ENCODE measurements at places on chromosomes 16 and 17. TPM values are rescaled to one million over a fixed set of nuclear protein-coding genes. Genes with fewer than 3 reads are reported as not detected.

DNA sequence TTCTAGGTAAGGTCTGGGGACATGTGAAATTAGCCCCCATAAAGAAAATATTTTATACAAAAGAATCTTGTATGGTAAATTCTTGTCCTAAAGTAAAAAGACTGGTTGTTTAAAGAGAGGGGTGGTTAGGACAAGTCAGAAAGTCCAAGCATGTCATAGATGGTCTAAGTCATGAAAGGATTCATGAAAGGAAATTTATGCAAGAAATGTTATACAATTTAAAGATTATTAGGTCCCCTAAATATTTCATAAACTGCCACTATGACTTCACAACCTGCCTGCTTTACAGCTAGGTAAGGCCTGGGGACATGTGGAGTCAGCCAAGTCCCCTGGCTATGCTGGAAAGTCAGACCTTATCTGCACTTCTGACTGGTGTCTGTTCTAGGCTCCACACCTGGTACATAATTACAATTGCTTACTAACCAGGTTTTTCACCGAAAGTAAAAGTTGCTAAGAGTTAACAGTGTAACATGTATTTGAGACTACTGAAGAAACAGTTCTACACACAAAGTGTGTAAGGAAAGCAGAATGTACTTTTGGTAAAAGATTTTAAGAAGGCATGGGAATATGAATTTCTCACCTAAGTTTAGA, 17.0 kb downstream of the N4BP1 start:
- no peaks in the 10 kb centered on the region for H3K27me3 ChIP-seq
- DNase-seq, result no peak
- no peak overlapping the region for H3K4me3 ChIP-seq
- H3K36me3 ChIP-seq, result peaks cover 3% of the 10 kb centered on the region

DNA sequence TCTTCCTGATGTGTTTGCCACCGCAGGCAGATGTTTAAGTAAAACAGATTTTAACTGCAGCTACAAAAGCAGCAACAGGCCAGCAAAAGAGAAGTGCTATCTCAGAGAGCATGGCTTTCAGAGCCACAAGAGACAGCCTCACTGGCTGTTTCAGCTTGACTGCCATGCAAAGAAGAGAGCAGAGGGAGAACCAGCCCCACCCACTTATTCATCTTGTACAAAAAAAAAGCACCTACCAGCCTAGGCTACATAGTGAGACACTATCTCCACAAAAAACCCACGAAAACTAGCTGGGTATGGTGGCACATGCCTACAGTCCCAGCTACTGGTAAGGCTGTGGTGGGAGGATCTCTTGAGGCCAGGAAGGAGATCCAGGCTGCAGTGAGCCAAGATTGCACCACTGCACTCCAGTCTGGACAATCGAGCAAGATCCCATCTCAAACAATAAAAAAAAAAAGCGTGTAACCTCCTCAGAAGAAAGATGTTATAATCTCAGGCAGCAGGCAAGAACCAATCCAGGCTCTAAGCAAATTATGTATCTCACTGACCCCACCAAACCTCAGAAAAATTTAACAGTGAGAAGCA, 30.0 kb downstream of the STH start:
- no peaks in the 10 kb centered on the region for H3K27me3 ChIP-seq
- H3K27ac ChIP-seq, result no peak overlapping the region
- DNase-seq, result no peak
- no peak overlapping the region for H3K4me3 ChIP-seq
- peaks cover 21% of the 10 kb centered on the region for H3K36me3 ChIP-seq
- no peaks in the 10 kb centered on the region for H3K4me1 ChIP-seq

DNA sequence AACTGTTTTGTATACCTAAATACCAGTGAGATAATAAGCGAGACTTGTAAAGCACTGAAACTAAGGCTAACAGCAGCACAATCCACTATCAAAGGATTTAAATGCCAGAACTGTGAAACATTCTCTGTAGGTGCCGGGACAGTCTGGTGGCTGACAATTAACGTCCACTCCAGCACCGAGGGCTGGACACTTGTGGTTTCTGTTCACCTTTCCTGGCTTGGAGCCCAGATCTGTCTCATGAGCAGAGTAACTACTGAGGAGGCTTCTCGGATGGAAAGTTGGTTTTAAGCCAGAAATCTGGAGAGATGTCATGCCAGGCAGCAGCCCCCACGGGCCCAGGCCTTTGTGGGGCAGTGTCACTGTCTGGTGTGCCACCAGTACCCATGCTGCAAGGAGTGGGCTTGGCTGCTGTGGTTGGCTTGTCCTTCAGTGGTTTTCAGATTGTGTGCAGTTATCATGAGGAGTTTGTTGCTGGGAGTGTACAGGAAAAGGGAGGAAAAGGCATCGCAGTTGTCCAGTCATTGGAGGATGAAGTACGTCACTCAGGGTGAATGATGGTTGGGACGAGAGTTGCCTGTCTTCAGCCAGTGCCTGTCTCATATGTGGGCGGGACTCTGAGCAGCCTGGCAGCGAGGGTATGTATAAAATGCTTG, 35.5 kb downstream of the UBN1 start:
- H3K27ac ChIP-seq, result no peak overlapping the region
- no peaks in the 10 kb centered on the region for H3K27me3 ChIP-seq
- no peak for DNase-seq
- no peak overlapping the region for H3K4me3 ChIP-seq
- no peaks in the 10 kb centered on the region for H3K4me1 ChIP-seq

DNA sequence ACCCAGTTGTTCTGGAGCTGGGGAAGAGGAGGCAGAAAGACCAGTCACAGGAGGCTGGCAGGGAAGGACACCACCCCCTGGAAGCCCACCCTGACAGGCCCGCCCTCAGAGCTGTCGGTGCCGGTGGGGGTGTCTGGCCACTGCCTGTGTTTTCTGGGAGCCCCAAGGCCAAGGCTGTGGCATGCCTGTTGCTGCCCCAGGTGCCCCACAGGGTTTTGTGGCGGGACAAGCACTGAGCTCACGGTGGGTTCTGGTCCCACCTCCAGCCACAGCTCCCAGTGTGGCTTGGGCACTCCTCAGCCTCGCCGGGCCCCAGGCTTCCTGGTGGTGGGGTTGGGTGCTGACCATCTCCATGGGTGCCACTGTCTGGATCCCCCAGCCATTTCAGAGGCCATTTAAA, 58.0 kb downstream of the ZFPM1 start:
- DNase-seq, result no peak
- H3K36me3 ChIP-seq, result no peaks in the 10 kb centered on the region
- peaks cover 18% of the 10 kb centered on the region for H3K4me1 ChIP-seq
- peak overlapping the region; percentile 44 for H3K27ac ChIP-seq
- no peak overlapping the region for H3K4me3 ChIP-seq

- no peaks in the 10 kb centered on the region for H3K27me3 ChIP-seq
- H3K4me3 ChIP-seq, result no peak overlapping the region
- no peak overlapping the region for H3K27ac ChIP-seq
- DNase-seq, result no peak
- H3K4me1 ChIP-seq, result no peaks in the 10 kb centered on the region
Measured at GRCh38 chr16:87733190-87733589, 32.6 kb downstream of the KLHDC4 start.

DNA sequence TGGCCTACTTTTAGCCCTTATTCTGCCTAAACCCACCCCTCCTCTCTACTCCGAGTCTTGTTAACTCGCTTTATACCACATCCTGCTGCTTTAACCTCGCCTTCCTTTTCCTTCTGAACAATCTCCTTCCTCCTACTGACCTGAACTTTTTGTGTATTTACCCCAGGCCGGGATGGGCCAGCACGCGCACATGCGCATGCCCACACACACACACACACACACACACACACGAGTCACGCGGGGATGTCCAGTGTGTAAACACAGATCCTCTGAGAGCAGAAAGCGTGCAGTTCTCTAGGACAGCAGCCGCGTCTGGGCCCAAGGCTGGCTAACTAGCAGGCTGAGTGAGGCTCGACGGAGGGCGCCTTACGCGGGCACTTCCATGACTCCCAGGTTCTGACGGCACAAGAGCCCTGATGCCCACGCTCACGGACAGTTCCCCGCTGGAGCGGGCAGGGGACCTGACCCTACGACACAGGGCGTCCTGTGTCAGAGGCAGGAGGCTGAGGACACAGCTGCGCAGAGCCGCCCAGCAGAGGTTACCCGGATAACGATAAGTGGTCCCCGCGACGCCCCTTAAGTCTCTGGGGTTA, 610 bp downstream of the PIK3R5 start:
- H3K4me3 ChIP-seq, result no peak overlapping the region
- DNase-seq, result no peak
- H3K4me1 ChIP-seq, result no peaks in the 10 kb centered on the region
- H3K36me3 ChIP-seq, result no peaks in the 10 kb centered on the region

DNA sequence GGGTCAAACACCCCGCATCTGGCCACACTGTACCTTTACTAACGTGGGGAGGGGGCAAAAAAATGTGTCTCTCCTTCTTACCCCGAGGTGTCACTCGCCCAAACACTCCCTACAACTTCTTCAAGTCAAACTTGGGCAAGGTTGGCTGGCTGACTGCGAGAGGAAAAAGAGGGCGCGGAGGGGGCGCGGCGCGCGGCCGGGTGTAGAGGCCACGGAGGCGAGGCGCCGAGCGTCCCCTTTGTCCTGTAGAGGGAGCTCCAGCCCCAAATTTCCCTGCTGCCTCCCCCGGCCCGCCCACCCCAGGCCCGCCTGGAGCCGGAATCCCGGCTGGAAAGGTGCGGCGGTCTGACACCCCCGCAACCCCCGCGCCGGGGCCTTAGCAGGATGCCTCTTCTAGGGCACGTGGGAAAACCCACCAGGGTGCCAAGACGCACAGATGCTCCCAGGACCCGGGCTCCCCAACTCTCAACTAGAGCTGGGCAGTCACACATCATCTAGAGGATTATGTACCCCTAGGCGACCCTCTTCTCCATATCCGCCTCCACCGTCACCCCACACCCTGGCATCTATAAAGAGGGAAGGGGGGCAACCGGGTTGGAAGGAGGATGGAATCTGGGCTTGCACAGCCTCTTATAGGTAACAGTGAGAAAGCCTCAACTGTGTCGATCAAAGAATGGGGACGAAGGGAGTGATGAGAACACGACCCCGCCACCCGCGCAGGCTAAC, 4.2 kb downstream of the IRX3 start:
- H3K36me3 ChIP-seq, result peaks cover 8% of the 10 kb centered on the region
- H3K4me3 ChIP-seq, result peak overlapping the region; percentile 15
- peak; percentile 60 for DNase-seq
- H3K27me3 ChIP-seq, result no peaks in the 10 kb centered on the region
- H3K27ac ChIP-seq, result no peak overlapping the region

DNA sequence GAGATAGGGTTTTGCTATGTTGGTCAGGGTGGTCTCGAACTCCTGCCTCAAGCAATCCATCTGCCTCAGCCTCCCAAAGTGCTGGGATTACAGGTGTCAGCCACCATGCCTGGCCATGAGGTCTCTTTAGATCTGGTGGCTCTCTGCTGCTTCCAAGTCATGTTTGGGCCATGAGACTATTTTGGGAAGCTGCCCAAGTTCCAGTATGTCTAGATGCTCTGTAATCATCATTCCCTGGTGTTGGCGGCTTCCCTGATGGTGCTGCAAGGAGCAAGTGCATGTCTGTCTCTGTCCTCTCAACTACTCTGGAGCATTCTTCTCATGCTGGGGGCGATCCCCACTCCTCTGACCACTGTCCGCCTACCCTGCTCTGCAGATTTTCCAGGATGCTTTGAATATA, 6.4 kb upstream of the ODF4 start:
- H3K4me3 ChIP-seq, result no peak overlapping the region
- no peaks in the 10 kb centered on the region for H3K36me3 ChIP-seq
- no peaks in the 10 kb centered on the region for H3K27me3 ChIP-seq
- H3K27ac ChIP-seq, result no peak overlapping the region
- DNase-seq, result no peak

DNA sequence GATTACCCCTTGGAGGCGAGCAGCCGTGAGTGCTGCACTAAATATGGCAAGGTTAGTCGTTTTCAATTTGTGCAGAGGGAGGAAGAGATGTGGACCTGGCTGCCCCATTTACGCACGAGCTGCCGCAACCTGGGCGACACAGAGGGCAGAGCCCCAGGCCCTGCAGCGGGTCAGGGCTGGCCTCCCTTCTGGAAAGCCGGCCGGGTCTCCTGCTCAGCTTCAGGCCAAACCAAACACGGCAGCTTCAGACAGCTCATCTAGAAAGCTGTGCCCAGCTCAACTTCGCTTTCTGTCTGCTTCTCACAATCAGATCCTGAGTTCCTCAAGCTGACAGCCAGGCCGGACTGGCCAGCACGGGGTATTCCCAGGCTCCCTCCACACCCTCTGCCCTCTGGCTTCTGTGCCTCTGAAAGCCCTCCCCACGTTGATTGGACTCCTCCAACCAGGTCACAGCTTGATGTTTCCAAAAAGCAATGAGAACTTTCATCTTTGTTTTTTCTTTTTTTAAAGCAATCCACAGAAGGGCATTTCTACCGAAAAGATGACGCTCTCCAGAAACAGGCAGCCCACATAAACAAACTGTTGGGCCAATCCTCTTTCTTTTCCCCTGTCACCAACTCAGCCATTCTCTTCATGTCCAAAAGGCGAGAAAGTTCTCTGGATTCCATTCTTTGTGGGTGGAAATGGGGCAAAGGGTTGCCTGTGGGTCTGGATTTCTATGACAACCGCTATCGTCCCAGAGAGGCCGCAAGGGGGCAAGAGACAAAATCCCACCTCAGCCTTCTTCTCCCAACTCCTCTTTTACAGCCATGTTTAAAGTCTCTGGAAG, 189.0 kb downstream of the ZFHX3 start:
- peaks cover 10% of the 10 kb centered on the region for H3K4me1 ChIP-seq
- H3K27ac ChIP-seq, result no peak overlapping the region
- no peaks in the 10 kb centered on the region for H3K36me3 ChIP-seq
- no peak for DNase-seq

DNA sequence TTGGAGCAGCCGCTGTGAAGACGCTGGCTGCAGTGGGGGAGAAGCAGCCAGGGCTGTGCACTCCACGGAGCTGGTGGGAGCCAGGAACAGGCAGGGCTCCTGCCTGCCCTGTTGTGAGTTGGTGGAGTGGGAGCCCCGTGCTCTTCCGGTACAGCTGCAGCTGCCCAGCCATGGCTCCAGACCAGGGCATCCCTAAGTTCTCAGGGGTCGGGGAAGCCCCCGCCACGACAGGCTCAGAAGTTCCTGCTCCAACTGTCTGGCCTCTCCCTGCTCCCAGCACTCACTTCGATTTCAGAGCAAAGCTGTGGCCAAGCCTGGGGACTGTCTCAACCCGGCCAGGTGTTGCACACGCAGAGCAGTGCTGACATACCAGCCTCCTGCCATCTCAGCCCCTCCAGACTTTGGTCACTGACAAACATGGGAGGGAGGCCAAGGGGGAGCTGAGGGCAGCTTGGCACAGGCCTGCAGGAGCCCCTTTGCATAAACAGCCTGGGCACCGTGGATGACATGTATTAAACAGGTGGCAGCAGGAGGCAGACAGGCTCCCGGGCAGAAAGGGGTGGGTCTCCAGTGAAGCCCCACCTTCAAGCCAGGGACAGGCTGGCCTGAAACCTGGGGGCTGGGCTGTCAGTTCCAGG, 13.9 kb upstream of the KDM8 start:
- H3K27me3 ChIP-seq, result no peaks in the 10 kb centered on the region
- no peaks in the 10 kb centered on the region for H3K36me3 ChIP-seq
- DNase-seq, result no peak
- no peak overlapping the region for H3K27ac ChIP-seq
- H3K4me3 ChIP-seq, result no peak overlapping the region
- H3K4me1 ChIP-seq, result no peaks in the 10 kb centered on the region

Gene RRAD
- 0.19 TPM for total RNA-seq

Gene TEX19
- total RNA-seq, result 0.39 TPM

Gene CACNG5
- total RNA-seq, result 0.88 TPM

Gene SYNGR3
- 2.3 TPM for total RNA-seq

Gene SPATA22
- not detected for total RNA-seq

Gene CFDP1
- 97.6 TPM for total RNA-seq
